ENCODE measurements at places on chromosomes 6 and 20.

- no peak for DNase-seq
Observed at GRCh38 chr6:137878029-137878428, 11.0 kb downstream of the TNFAIP3 start.

DNA sequence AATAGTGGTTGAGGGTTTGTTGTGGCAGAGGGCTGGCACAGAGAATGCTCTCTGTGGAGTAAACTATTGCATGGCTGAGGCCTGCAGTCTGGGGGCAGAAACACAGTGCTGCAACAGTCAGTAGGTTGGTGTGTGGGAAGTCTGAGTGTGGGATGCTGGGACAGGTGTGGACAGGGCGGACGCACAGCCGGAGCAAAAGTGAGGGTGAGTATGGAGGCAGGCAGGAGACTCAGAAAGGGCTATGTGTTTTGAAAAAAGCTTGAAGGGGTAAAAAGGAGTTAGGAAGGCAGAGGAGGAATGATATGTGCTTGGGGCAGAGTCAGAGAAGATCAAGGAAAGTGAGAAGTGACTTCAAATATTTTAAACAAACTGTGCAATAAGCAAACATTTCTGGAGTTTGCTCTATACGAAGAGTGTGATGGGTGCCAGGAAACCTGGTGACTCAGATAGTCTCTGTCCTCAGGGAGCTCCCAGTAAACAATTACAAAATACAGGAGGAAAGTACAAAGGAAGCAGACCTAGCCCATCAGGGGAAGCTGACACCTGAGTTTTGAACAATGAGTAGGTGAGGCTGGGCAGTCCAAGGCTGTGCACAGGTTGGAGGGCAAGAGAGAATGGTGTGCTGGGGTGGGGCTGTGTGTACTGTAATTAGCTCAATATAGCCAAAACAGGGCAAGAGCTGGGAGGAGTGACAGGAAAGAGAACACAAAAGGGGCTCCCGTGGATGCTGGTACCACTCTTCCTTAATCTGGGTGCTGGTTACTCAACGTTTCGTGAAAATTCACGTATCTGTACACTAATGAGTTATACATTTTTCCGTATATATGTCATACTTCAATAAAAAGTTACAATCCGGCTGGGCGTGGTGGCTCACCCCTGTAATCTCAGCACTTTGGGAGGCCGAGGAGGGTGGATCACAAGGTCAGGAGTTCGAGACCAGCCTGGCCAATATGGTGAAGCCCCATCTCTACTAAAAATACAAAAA is 55.2 kb downstream of the PIGU start:
- DNase-seq, result no peak

DNA sequence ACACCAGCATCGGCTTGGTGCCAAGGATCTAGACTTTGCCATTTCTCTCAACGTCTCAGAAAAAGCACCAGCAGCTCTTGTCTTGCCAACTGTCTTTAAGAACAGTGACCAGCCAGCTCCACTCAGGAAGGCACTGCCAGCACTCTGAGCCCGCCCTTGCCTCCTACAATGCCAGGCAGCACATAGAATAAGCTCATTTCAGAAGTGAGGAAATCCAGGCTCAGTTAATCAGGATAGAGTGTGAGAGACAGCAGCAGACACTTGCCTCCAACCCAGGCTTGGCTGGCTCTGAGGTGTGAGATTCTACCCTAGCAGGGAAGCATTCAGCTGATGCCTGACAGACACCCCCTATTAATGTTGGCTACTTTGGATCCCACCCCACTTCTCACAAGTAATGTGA is 4.3 kb upstream of the SYNDIG1 start:
- no peak for DNase-seq

GRCh38 chr20:4673371-4674001 is 48.2 kb upstream of the PRND start:
- DNase-seq, result no peak

DNA sequence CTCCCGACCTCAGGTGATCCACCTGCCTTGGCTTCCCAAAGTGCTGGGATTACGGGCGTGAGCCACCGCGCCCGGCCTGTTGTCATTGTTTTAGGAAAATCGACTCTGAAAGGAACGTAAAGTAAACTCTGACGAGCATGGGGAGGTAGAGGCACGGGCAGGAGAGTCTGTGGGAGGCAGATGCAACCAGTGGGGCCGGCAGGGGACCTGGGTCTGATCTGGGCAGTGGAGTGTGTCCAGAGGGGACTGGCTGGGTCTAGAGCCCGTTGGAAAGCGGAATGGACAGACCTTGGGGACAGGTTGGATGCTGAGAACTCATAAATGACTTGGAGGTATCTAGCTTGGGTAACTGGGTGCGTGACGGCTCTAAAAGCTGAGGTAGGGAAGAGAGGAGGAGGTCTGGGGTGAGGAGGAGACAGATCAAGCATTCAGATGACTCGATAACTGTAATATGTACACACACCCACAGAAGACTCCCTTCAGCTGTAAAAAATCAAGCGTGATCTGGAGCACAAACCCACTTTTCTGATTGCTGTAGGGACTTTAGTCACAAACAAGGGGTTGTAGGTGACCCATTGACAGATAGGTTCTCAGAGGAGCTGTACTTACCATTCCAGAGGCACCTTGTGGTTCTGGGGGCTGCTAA is 22.4 kb downstream of the MANBAL start:
- DNase-seq, result no peak

GRCh38 chr6:14584450-14584849 is 466.9 kb downstream of the CD83 start:
- DNase-seq, result no peak

- no peak for DNase-seq
Observed at GRCh38 chr6:166005401-166005943, 162.2 kb downstream of the TBXT start.

DNA sequence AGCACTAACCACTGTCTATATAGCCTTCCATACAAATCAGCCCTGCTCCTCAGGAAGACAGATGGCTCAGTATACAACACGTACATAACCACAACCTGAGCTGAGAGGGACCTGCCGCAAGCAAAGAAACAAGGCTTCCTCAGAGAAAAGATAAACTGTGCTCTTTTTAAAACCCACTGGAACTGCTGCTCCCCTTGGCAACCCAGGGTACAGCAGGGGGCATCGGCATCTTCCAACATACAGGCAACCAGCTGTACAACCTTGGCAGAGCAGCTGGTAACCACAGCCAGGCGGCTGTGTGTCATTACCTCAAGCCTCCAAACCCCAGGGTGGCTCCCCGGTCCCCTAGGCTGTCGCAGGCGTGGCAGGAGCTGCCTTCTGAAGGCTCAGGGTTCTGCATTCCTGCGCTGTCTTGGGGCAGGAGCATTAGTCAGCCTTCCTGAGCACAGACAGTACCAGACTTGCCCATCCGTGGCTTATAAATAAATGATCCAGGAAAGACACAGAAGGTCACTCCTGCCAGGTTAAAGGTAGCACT is 249.5 kb downstream of the ADGRG6 start:
- peak; percentile 70 for DNase-seq

DNA sequence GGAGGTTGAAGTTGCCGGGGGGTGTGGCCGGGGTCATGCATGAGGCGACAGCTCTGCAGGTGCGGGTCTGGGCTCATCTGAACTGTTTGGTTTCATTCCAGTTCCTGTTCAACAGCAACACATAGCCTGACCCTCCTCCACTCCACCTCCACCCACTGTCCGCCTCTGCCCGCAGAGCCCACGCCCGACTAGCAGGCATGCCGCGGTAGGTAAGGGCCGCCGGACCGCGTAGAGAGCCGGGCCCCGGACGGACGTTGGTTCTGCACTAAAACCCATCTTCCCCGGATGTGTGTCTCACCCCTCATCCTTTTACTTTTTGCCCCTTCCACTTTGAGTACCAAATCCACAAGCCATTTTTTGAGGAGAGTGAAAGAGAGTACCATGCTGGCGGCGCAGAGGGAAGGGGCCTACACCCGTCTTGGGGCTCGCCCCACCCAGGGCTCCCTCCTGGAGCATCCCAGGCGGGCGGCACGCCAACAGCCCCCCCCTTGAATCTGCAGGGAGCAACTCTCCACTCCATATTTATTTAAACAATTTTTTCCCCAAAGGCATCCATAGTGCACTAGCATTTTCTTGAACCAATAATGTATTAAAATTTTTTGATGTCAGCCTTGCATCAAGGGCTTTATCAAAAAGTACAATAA is 72.5 kb downstream of the PTPN1 start:
- DNase-seq, result no peak

- no peak for DNase-seq
Observed at GRCh38 chr6:147742440-147742839, 233.9 kb downstream of the SAMD5 start.

DNA sequence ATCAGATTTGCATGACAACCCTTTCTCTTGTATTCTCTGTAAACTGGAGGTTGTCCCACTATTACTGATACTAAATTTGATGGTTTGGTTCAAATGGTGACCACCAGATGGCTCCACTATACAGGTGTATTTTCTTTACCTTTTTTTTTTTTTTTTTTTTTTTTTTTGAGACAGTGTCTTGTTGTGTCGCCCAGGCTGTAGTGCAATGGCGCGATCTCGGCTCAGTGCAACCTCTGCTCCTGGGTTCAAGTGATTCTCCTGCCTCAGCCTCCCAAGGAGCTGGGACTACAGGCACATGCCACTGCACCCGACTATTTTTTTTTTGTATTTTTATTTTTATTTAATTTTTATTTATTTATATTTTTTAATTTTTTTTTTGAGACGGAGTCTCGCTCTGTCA is 6.6 kb upstream of the WTAP start:
- no peak for DNase-seq

DNA sequence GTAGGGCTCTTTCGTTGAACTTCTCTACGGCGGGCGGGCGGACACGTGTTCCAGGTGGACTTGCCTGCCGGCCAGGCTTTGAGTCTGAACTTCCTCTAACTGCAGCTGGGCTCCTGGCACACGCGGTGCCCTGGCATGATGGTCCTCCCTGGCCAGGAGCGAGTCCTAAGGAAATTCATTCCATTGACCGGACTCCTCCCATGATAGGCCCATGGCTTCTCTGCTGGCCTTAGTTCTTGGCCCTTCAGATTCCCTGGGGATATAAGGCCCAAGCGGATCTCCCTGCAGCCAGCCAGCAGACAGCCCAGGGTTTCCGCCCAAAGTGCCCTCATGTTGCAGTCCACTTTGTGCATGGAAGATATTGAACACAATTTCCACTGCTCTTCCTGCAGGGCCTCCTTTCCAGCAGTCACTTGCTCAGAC is 39.4 kb downstream of the TBC1D7 start:
- no peak for DNase-seq

GRCh38 chr6:52507557-52508260 is 69.2 kb downstream of the TRAM2 start:
- no peak for DNase-seq

DNA sequence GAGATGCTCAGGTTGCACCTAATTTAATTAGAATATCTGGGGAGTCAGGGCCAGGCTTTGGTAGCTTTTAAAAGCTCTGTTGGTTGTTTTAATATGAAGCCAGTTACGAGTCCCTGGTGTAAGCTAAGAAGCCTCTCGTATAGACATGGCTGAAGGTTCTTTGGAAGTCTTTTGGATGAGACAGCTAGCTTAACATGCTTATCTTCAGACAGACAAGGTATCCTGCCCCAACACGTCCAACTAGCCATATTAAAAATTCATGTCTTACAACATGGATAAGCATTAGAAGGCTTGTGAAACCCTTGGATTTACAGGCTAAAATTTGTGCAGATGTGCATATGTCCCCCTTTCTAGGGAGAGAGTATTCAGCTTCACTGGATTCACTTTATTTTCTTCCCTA is 105.7 kb upstream of the KCNK16 start:
- no peak for DNase-seq

- DNase-seq, result no peak
Observed at GRCh38 chr6:134134654-134135053, 82.2 kb upstream of the SLC2A12 start.

DNA sequence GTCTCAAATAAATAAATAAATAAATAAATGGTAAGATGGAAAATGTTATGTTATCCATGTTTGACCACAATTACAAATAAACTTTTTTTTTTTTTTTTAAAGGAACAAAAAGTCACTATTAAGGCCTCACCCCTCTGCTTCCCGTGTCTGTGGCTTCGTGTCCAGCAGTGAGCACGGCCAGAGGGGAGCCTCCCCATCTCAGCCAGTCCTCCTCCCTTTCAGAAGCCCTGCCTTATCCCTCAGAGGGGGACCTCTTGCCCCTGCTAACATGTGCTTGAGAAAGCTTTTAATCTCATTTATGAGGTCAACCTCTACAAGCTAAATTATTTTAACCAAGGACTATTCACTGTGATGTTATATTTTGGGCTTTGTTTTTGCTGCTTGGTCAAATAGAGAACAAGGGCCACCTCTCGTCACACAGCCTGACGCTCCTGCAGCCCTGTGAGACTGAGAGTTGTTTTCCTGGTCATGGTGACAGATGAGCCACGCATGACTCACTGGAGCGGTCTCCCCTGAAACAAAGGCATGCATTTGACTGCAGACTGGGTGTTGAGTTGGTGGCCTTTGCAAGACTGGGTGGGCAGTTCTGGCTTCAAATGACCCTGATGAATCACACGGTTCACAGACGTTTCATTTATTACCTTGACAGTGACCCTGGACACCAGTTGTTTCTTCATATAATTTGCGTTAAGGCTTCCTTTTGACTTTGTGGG is 131.8 kb downstream of the TIAM2 start:
- peak; percentile 83 for DNase-seq

GRCh38 chr6:89243331-89243629 is 26.1 kb upstream of the GABRR1 start:
- DNase-seq, result no peak

GRCh38 chr6:136511926-136512325 is 38.3 kb downstream of the MAP7 start:
- DNase-seq, result no peak

- no peak for DNase-seq
Observed at GRCh38 chr6:21455071-21455470, 138.5 kb upstream of the SOX4 start.

GRCh38 chr20:59300333-59301081 is at the start of gene EDN3:
Gene EDN3 (plus strand): TSS chr20:59300611. CDS start chr20:59300813, 202 bp downstream.
- no peak for DNase-seq

- DNase-seq, result no peak
Observed at GRCh38 chr6:900716-901605, 208.0 kb upstream of the EXOC2 start.

GRCh38 chr6:67199425-67199824 is 1435.7 kb upstream of the ADGRB3 start:
- no peak for DNase-seq

DNA sequence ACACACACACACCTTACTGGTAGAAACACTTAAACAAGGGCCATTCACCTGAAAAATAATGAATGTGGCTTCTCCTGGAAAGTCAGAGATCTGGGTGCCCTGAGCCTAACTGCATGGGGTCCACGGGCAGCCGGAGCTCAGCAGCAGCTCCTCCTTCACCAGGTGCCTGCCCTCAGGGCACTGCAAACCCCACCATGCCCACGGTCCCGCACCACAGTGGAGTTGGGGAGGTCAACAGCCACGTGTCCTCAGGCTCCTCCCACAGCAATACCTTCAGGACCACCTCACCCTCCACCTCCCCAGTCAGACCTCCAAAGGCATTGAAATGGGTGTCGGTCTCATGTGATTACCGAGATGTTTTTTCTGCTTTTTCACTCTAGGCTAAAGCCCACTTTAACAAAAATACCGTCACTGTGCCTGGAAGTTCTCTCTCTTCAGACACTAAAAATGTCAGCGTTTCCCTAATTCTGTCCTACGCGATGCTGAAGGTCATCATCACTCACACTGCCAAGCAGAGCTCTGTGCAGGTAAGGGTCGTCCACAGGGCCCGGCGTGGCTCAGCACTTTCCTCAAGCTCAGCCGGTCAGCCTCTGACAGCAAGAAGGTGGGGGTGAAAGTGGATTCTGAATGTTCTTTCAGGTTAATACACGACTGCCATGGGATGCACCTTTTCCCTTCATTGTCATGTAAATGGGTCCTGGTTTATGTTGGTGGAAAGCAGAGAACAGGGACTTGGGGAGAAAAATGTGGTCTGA is 48.9 kb downstream of the CDK5RAP1 start:
- no peak for DNase-seq

GRCh38 chr20:14051454-14051853 is 56.1 kb downstream of the MACROD2 start:
- no peak for DNase-seq

Data from stimulated activated CD4-positive, alpha-beta T cell treated with anti-CD3 and anti-CD28 coated beads, Interleukin-1b, Interleukin-23, amount 100 ng/mL, for 48 hours (primary cell).